Stimulated activated CD4-positive, alpha-beta T cell treated with anti-CD3 and anti-CD28 coated beads, Interleukin-12 subunit alpha, Interleukin-12 subunit beta, amount 100 ng/mL, for 4 hours (primary cell): ENCODE measurements at places on chromosomes 1 and 21.
A peak's percentile ranks its signal among the peaks of the same experiment; 100 is the strongest.

DNA sequence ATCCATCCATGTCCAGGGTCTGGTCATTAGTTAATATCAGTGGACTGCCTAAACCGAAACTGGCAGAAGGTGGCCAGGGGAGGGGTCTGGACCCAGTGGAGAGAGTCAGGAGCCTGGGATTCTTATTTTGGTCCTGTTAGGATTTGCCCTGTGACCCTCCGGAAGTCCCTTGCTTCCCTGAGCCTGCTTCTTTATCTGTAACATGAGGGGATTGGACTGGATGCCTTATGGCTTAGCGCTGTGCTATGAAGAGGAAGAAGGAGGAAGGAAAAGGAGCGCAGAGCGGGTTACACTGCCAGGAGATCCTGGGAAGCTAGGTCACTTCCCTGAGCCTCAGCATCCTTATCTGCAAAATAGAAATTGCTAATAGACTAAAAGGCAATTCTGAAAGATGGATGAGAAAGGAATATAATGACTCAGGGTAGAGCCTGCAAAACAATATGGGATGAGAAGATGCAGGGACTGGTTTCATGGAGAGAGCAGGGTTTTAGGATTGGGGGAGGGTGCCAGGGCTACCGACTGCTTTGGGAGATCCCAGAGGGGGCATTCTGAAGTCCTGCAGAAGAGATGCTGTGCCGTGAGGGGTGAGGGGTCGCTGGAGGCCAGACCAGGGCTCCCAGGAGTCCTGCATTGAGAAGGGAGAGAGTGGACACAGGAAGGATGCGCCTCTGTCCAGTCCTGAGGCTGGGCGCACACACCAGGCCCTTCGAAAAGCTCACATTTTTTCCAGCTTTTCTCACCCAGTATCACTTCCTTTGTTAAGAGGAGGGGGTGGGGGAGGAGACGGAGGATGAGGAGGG lies 460 bp upstream of the ADORA1 start:
- no peak for DNase-seq

GRCh38 chr1:22442212-22442894 lies 9.3 kb upstream of the ZBTB40 start:
- DNase-seq = no peak

- DNase-seq = no peak
Measured at GRCh38 chr1:15168479-15168878, 14.9 kb downstream of the TMEM51 start.

DNA sequence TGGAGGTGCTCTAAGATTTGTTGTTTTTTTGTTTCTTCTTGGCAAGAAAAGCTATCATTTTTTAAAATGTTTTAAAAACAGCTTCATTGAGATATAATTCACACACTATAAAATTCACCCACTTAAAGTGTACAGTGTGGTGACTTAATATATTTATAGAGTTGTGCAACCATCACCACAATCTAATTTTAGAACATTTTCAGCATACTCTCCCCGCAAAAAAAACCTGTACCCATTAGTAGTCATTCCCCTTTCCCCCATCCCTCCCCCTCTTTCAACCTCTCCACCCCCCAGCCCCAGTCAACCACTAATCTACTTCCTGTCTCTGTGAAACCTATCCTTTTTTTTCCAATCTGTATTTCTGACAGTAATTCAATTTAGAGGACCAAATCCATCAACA lies 30.6 kb downstream of the ZC3H11B start:
- DNase-seq = no peak

- DNase-seq = no peak
Measured at GRCh38 chr1:7585216-7585907, 185.7 kb upstream of the VAMP3 start.

GRCh38 chr1:154902938-154903566 lies 33.0 kb upstream of the KCNN3 start:
- no peak for DNase-seq

DNA sequence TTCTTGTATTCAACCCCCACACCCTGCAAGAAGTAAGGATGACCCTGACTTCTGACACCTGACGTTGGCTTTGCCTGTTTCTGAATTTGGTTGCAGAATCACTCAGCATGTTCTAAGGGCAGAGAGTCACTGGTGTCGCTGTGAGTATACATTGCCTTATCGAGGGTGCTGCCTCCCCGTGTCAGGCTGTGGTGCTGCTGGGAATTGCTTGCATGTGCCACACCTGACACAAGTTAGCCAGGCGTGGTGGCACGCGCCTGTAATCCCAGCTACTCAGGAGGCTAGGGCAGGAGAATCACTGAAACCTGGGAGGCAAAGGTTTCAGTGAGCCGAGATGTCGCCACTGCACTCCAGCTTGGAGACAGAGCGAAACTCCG lies 45.9 kb downstream of the WDR4 start:
- DNase-seq = peak; percentile 40

DNA sequence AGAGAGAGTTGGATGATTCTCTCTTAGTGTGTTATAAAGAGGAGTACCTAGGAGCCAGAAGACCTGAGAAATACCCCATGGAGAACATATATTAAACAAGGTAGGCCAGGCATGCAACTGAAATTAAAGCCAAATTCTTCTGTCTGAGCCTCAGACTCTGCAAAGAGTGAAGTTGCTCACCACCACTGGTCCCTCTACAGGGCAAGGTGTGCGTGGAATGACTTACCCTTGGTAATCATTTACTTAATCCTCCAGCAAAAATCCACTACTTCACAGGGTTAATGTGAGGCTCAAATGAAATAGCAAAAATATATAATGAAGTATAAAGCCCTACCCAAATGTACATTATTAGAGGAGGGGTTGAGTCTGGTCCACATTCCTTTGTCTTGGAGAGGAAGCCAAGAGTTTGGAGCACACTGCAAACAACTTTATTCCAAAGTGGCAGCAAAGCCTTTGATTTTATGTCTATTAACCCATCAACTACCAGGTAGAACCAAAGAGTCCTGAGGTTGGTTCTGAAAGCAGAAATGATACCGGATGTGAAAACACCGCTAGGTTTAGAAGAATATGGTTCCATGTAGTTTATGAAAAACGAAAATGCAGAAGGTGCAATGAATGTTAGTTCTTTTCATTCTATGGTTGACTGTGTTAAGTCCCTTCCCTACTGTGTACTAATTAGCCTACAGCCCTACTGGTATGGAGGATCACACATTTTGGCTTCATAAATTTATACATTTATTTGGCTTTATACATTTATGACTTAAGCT lies 8.5 kb downstream of the SSR2 start:
- no peak for DNase-seq

- no peak for DNase-seq
Measured at GRCh38 chr1:183735069-183735860, 69.7 kb upstream of the RGL1 start.
